ENCODE measurements at places on chromosomes 1 and 21.

GRCh38 chr1:245953876-245954660 is 553.0 kb downstream of the SMYD3 start:
- DNase-seq = no peak

DNA sequence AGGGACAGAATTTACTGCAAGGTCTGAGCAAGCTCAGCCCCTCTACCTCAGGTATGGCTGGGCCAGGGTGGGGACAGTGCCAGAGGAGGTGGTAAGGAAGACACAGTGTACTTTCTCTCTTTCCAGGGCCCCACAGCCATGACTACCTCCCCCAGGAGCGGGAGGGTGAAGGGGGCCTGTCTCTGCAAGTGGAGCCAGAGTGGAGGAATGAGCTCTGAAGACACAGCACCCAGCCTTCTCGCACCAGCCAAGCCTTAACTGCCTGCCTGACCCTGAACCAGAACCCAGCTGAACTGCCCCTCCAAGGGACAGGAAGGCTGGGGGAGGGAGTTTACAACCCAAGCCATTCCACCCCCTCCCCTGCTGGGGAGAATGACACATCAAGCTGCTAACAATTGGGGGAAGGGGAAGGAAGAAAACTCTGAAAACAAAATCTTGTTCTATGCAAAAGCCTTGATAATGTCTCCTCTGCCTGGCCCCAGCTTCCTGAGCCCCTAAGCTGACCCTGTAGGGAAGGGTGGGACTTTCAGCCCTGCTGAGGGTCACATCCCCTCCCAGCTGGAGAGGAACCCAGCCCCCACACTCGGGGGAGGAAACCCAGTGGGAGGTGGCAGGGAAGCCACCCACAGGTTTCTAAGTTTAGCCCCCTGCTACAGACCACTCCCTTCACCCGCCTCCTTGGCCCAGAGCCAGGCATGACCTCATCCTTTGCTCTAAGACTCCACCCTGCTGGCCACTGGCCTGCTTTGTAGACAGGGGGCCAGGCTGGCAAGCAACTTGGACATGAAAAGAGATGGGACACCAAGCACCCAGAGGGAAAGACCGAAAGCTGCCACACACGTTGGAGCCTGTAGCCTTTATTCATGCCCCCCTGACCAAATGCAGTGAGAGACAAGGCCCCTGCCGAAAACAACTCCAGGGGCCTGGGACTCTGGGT is 6.4 kb downstream of the RHOC start:
- peak; percentile 97 for DNase-seq

GRCh38 chr1:203858975-203859374 is 2.4 kb upstream of the SNRPE start:
- DNase-seq = no peak

DNA sequence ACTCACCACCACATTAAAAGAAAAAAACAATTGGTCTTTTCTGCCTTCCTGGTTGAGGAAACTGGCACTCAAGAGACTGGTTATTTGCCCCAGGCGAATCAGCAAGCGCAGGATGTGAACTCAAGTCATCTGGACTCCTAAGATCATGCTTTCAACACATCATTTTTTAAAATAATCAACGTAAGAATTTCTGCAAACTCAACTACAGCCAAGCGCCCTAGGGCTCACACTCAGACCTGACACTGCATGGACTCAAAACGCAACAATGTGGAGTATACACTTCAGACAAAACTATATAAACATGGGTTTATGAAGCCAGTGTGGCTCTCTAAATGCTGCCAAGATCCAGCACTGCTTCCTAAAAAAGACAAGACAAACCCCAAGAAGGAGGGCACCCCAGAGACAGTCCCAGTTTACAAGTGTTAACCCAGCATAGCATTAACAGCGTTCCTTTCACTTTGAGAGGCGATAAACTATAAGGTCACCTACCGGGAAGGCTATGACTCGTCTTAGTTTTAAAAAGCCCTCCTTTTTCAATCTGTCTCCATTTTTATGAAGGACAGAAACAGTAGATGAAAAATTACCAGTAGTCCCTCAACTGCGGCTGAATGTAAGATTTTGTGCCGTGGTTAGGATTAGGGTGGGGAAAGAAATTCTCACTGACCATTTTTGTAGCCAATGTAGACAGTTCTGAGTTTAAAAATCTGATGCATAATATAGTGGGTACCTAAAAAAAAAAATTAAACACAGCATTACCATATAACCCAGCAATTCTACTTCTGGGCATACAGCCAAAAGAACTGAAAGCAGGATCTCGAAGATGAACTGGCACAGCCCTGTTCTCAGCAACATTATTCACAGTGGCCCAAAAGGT is 54.8 kb downstream of the SIPA1L2 start:
- no peak for DNase-seq

- DNase-seq = no peak
Measured at GRCh38 chr1:28985427-28985826, 71.1 kb downstream of the EPB41 start.

GRCh38 chr21:45987121-45987711 is 5.6 kb downstream of the COL6A1 start:
- DNase-seq = peak; percentile 51

- DNase-seq = peak; percentile 86
Measured at GRCh38 chr1:207823880-207824566, 72.2 kb downstream of the CD46 start.

DNA sequence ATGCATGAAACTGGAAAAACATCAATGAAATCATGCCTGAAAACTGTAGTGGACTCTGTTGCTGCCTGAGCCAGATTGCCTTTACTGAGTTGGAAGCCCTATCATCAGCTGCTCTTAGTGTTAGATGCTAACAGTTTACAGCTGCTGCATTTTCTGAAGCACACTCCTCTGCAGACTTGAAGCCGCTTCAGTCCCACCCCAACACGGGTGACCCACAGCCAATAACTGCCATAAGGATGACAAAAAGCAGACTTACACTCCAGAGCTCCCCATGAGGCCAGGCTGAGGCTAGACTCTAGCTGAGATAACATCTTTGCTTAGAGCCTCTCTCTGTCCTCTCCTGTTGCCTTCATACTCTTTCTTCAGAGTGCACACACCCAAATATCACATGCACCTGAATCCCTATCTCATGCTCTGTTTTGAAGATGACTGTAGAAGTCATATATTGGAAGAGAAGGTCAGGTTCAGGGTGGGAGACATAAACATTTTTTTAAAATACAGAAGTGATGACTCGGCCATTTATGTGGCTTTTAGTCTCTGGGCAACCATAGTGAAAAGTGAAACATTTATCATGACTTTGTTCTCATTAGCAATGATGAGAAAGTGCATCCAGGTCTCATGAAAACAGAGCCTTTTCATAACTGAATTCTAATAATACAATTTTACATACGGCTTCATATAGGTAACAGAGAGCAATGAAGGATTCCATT is 161.0 kb downstream of the KCNK2 start:
- no peak for DNase-seq

GRCh38 chr1:97145321-97145956 is 423.9 kb downstream of the PTBP2 start:
- no peak for DNase-seq

GRCh38 chr1:167022384-167022783 is 33.3 kb downstream of the MAEL start:
- no peak for DNase-seq

DNA sequence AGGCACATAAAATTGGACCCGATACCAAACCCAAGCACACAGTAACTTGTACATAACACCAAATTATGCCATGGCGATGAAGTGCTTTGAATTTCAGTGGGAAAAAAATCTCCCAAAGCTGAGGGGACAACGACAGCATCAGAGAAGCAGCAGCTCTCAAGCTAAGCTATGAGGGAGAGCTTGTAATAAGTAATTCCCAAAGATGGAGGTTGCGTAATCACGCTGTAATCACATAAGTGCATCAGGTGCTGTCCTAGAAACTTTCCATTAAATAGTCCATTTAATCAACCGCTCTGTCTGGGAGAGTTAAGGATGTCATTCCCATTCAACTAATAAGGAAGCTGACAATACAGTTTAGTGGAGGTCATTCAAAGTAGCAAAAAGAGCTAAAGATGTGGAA is 37.6 kb upstream of the KRTAP19-8 start:
- no peak for DNase-seq

GRCh38 chr1:203570805-203571204 is 55.8 kb upstream of the ATP2B4 start:
- no peak for DNase-seq

DNA sequence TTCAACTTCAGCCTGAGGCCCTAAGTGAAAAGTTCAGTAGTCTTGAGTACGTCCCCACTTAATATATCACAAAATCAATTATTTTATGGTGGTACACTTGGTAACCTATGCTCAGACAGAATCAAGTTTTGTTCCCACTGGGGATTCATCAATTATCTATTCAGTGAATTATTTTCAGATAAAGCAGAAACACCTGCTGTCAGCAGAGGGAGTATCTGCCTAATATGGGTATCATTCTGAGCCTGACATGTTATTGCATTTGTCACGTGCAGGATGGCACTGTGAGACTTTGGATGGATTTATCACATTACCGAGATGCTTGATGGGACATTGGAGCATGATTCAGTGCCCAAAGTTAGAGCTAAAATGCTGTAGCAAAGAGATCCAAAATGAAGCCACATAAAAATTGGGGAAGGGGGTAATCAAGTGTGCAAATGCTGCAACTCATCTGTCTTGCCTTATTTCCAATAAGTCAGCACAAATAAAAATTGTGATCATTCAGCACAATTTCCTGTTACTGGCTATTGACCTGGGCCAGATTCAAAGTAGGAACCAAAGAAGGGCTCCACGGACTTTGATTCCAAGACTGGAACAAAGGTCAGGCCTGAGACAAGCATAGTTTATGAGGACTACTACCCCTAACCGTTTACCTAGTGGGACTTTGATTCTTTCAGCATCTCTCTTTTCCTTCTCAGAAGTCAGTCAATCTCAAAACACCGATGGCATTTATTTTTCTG is 657.6 kb downstream of the LMO4 start:
- no peak for DNase-seq

DNA sequence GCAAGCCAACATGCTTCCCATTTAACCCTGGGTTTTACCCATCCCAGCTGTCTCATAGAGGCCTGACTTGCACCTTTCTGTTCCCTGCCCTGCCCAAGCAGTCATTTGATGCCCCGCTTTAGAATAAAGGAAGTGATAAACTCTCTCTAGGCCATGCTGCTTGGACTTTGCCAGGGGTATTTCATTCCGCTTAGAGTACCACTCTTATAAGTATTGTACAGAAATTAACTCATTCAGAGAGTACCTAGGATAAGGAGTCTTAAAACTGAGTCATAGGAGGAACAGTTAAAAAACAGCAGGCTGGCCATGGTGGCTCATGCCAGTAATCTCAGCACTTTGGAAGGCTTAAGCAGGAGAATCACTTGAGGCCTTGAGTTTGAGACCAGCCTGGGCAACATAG is 21.0 kb upstream of the LYST start:
- DNase-seq = no peak

DNA sequence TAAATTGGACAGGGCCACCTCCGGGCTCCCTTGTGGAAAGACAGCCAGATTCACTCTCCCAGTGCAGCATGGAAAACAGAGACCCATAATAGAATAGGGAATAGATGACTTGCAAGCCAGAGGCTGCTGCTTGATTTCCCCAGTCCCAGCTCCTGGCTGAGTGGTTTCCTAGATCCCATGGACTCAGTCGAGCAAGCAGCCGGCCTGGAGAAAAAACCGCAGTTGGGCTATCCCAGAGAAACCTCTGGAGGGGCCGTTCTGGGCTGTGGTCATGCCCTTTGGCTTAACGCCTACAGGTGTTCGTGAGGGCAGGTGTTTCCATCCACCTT is 61.7 kb downstream of the ELK4 start:
- DNase-seq = no peak

DNA sequence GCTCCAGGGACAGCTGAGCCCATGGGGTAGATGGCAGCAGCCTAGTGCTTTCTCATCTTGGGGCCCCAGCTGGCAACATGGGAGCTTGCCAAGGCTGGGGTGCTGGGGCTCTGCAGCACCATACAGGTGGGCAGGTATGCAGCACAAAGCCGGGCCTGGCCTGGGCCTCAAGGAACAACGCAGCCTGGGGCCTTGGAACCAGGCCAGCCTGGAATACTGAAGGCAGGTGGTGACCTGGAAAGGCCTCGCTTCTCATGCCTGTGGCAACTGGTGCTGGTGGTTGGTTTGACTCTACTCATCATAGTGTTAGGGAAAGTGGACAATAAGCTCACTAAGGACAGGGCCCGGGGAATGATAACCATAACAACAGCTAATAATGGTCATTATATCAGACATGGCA is 27.0 kb upstream of the SDHB start:
- DNase-seq = no peak

GRCh38 chr1:17348593-17349234 is 23.3 kb upstream of the PADI6 start:
- no peak for DNase-seq

- no peak for DNase-seq
Measured at GRCh38 chr1:232029315-232029714, 402.7 kb downstream of the DISC1 start.

DNA sequence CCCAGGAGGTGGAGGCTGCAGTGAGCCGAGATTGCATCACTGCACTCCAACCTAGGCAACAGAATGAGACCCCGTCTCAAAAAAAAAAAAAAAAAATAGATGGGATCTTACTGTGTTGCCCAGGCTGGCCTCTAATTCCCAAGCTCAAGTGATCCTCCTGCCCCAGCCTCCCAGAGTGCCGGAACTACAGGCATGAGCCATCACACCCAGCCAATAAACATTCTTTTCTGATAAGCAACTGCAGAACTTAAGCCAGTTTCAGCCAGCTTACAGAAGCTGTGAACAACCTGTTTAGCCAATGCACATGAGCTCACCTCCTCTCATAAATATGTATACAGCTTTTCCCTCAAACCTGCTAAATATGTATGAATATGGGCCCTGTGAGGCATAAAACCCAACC is 3.1 kb upstream of the MIIP start:
- DNase-seq = no peak

DNA sequence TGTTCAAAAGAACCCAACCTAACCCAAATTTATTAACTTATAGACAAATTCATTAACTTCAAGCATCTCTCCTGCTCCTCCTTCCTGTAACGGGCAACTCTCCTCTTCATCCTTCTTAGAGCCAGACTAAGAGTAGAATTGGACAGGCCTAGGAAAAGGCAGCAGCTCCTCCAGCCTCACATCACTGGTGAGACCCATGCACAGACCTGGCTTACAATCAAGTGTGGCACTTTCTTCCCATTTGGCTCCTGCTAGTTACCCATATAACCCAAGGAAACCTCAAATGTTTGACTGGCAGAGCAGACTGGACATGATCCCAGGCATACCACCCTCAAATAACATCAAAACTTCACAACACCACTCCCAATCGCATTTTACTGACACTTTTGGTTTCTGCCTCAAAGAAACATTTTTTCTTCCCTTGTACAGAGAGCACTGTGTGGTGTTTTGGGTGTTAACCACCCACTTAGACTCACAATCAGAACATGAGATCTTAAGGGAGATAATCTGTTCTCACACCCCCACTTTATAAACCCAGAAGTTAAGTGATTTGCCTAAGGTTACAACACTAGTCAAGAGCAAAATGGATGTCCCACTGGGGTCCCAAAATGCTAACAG is 101.4 kb downstream of the SIPA1L2 start:
- no peak for DNase-seq

DNA sequence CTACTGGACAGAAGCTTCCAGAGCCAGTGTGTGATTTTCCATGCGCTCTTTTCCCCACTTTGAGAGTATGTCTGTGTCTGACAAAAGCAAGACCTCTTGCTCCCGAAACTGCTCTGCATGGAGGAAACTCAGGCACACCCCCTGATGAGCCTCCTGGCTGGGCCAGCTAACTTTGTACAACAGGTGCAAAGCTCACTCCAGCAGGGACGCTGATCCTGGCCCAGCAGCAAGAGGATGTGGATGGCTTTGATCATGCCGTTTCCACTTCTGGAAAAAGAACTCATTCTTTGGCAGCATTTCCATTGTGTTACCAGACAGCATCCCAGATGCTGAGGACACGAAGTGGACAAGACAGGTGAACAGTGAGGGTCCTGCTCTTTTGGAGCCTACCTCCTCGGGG is 103.1 kb downstream of the TLR5 start:
- DNase-seq = no peak
